ENCODE measurements at places on chromosomes 7 and 10.

DNA sequence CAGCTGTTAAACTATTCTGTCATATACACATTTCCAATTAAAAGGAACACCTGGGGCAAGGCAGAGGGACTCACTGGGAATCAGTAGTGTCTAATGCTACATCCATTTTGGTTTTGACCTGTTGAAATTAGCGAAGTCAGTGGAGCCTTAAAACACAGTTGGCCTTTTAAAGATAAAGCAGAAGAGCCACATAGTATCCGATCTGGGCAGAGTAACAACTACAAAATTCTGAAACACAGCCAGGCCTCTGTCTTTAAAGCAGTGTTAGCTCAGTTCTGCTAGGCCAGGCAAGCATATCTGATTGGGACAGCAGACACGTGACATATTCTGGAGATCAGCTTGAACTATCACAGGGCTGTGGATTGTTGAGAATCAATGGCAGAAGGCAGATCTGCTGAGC lies 117.5 kb upstream of the WNT16 start:
- DNase-seq: no peak

DNA sequence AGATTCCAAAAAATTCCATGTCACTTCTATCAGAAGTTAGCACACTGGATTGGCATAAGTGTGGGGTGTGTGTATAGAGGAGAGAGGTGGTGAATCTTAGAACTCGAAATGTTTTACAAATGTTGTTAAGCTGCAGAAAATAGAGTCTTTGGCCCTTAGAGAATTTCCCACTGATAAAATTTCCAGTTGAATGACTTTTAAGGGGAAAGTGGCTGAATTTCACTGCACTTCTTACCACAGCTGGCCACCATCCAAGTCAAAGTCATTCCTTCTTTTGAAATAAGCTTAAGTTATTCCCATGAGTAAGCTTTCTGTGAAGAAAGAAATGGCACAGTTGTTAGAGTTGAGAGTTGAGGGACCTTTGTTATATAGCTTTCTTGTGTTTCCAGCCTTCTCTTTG lies 13.9 kb downstream of the VCL start:
- no peak for DNase-seq

DNA sequence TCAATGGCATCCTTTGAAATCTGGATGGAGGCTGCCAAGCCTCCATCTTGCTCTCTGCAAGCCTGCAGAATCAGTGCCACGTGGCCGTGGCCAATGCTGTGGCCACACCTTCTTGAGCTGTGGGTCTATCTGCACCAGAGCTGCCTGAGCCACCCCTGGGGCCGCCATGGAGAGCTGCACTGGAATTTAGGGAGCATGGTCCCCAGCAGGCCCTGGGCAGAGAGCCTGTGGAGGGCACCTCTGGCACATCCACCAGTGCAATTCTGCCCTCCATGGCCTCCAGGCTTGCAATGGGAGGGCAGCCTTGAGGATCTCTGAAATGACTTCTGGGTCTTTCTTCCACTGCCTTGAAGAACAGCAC lies 55.6 kb upstream of the NKX6-2 start:
- no peak for DNase-seq

- no peak for DNase-seq
Measured at GRCh38 chr10:32190890-32191491, 134.8 kb upstream of the KIF5B start.

- no peak for DNase-seq
Measured at GRCh38 chr7:44134943-44135628, 6.0 kb downstream of the MYL7 start.

DNA sequence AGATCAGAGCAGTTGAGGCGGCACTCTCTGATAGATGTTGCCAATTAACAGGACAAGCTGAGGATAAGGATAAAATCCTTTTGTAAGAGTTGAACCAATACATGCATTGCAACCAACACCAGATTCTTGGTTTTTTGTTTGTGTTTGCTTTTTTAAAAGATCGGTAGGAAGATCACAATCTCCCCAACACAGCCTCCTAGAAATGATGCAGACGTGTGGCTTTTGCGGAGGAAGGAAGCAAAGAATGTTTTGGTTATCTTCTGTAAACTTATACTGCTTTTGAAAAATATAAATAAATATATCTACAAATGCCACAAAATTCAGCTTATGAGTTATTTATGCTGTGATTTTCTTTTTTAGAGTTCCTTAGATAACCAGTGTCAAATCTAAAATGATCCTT lies 35.5 kb downstream of the PIK3AP1 start:
- DNase-seq: no peak

GRCh38 chr10:125061557-125062226 lies 98.7 kb downstream of the CTBP2 start:
- DNase-seq: no peak

- no peak for DNase-seq
Measured at GRCh38 chr7:151087245-151088018, 1.2 kb downstream of the AGAP3 start.

GRCh38 chr7:34846976-34847375 lies 189.0 kb downstream of the NPSR1 start:
- no peak for DNase-seq

DNA sequence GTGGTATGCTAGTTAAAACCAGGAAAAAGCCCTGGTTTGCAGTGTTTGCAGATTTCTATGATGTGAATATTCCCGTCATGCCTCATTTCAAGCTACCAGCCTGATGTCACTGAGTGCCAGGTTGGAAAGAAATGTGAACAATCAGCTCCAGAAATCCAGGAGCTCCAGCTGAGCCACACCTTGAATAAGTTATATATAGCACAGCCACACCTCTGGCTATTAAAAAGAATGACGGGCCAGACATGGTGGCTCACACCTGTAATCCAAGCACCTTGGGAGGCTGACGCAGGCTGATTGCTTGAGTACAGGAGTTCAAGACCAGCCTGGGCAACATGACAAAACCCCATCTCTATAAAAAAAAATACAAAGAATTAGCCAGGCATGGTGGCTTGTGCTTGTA lies 18.7 kb upstream of the SLF2 start:
- no peak for DNase-seq

DNA sequence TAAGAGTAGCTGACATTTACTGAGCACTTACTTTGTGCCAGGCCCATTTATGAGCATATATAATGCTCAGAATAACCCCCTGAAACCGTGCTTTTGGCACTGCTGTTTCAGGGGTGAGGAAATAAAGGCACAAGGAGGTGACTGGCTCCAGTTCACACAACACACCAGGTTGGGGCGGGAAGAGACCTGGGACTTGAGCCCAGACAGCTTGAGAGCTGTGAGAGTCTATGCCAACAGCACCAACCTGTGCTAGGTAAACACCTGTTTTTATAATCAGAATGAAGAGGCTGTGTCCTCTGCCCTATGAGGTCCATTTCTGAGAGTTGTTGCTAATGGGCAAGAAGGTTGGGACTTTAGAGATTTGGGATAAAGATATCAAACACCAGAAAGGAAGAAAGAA lies 8.8 kb upstream of the AZGP1 start:
- DNase-seq: no peak

GRCh38 chr10:13417459-13418126 lies 69.5 kb upstream of the SEPHS1 start:
- DNase-seq: no peak

DNA sequence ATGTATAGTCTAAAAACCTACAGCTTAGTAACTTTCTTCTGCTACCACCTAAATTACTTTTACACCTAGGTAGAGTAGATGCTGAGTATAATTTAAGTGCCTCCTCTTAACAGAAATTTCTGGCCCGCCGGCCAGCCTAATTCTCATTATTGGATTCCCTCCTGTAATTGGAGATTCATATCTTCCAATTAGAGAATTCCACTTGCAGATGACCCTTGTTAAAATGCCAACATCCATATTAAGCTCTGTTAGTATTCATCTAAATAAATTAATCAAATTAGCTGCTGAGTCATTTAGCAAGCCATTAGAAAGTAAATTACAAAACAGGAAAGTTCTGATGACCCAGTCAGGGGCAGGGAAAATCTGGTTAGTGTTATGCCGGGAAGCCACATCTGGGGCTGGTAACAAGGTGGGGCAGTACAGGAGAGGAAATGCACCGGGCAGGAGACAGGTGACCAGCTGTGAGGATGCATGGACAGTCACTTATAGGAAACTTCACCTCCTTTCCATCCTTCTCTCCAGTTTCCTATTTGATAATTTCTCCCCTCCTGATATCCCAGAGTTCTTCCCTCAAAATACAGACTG lies 82.8 kb downstream of the ORC5 start:
- DNase-seq: no peak

Measured in stimulated activated CD4-positive, alpha-beta T cell treated with anti-CD3 and anti-CD28 coated beads, Interleukin-15, amount 100 ng/mL, for 1 hour (primary cell).